Lower leg skin (tissue), 4 donors: ENCODE measurements at places on chromosomes 2 and 18.

DNA sequence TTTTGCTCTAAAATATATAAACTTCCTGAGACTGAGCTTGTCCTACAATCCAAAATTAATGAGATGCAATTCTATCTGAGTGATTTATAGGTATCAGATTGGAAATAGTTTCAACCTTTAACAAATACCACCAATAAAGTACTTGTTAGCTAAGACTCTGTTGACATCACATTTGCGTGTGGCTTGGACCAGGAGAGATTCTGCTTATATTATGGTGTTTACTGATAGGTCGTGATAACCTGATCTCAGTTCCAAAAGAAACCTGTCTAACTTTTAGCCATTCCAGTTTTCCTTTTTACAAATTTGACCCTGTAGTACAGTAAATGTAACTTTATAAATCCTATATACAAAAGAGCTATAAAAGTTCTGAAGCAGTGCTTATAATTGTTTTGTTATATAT lies 78.4 kb upstream of the ABCA12 start:
- no peak for DNase-seq

- no peak for DNase-seq
Observed at GRCh38 chr2:168239281-168239680, 8.1 kb downstream of the STK39 start.

DNA sequence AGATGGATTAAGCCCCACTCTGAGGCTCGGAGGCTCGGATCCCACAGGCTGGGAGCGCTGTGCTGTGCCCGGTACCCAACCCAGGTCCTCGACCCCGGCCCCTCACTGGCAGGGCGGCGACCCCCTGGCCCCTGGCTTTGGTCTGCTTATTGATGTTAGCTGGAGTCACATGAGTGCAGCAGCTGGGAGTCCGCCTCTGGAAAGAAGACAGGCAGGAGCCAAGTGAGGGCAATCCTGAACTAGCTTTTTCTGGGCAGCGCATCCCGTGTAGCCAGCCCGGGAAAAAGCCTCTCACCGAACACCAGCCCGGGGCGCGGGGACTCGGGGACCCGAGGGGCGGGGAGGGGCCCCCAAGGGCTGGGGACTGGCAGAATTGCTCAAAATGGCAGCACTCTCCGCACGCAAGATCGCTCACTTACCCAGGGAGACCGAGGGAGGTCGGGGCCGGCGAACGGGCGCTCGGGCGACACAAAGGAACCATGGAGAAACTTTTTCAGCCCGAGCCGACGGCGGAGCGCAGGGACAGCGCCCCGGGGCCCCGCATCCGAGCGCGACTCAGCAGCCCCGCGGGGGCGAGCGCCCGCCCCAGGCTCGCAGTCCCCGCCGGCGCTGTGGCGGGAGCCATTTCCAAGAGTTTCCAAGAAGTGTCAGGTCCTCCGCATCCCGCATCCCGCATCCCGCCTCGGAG lies 567 bp downstream of the TMEM200C start:
- no peak for DNase-seq

GRCh38 chr2:129443235-129443864 lies 536.1 kb upstream of the RAB6C start:
- no peak for DNase-seq

GRCh38 chr2:50727636-50728339 lies 304.1 kb downstream of the NRXN1 start:
- no peak for DNase-seq

GRCh38 chr18:60189856-60190255 lies 182.7 kb downstream of the MC4R start:
- DNase-seq = no peak

DNA sequence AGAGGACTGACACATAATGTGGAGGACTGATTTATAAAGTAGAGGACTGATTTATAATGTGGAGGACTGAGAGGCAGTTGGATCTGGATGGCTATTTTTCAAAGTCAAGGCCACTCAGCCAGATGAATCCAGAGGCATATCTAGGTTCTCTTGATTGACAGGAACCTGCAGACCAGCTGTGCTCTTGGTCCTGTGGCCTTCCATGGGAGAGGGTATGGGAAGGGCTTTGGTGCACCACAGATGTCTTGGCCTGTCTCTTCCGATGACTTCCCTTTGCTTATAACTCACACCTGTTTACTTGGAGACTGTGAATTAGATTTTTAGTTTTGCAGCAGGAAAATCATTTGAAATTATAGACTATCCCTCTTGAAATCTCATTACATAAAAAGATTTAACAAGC lies 32.3 kb downstream of the AGAP1 start:
- DNase-seq = no peak

DNA sequence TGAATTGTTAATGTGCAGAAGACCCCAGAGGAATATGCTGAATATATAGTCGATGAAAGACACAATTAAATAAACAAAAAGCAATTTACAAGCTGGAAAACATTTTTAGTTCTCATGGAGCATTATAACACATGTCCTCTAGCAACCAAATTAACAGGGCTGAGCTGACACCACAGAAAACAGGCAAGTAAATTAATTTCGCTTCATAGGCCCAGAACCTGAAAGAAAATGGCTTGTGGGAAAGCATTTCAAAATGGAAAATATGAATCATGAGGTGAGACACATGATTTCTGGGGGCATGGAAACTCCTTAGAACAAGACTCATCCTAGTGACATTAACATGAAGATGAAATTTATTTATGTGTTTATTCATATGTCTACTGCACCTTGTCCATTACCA lies 25.0 kb upstream of the RNF152 start:
- no peak for DNase-seq

DNA sequence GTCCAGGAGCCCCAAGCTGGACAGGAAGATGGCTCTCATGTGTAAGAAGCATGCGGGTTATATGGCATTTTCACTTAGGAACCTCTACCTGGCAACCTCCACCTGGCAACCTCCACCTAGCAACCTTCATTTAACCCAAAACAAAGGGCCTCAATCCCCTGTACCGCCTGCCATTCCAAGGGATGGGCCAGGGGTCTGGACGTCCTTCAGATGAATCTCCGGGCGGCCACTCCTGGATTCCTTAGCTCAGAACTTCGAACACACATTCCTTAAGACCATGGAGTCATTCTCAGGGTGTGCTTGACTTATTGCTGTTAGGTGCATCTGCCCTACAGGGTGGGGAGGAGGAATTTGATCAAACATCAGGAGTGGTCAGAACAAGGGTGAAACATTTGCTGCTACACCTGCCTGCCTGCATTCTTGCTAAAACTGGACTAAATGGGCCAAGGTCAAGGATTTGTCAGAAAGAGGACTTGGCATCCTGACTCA lies 277.6 kb downstream of the PHLPP1 start:
- DNase-seq = no peak

GRCh38 chr2:206614811-206615210 lies 27.5 kb upstream of the FAM237A start:
- DNase-seq = no peak

- DNase-seq = no peak
Observed at GRCh38 chr18:39799006-39799405, 2156.0 kb upstream of the PIK3C3 start.
